OCI-LY7 (cell line): ENCODE measurements at places on chromosomes 4 and X. TPM values are rescaled to one million over a fixed set of nuclear protein-coding genes. Genes with fewer than 3 reads are reported as not detected.
A peak's percentile ranks its signal among the peaks of the same experiment; 100 is the strongest.

GRCh38 chr4:73166212-73166611, 92.4 kb downstream of the ANKRD17 start:
- DNase-seq, result no peak

DNA sequence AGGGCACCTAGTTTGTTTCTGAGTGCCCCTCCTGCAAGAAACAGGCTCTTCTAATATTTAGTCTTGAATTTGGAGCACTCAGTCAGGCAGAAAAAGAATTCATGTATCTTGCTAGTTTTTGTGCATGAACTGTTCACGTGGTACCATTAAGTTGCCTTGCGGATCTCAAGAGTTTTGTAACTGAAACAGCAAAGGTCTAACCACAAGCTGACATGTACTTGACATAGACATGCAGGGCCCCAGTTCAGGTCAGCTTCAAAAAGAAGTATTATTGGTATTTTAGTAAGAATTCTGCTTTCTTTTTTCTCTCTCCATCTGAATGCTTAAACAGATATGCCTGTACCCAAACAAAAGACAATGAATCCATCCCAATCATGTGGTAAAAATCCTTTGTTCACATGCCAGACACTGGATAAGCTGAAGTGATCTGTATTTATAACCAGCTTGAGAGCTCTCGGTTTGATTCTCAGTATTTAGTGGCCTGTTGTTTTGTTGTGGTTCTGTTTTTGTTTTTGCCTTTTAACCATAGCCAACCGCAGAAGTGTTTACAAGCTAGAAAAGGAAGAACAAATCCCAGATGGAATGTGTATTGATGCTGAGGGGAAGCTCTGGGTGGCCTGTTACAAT, 13.0 kb downstream of the RGN start:
- no peak for DNase-seq

DNA sequence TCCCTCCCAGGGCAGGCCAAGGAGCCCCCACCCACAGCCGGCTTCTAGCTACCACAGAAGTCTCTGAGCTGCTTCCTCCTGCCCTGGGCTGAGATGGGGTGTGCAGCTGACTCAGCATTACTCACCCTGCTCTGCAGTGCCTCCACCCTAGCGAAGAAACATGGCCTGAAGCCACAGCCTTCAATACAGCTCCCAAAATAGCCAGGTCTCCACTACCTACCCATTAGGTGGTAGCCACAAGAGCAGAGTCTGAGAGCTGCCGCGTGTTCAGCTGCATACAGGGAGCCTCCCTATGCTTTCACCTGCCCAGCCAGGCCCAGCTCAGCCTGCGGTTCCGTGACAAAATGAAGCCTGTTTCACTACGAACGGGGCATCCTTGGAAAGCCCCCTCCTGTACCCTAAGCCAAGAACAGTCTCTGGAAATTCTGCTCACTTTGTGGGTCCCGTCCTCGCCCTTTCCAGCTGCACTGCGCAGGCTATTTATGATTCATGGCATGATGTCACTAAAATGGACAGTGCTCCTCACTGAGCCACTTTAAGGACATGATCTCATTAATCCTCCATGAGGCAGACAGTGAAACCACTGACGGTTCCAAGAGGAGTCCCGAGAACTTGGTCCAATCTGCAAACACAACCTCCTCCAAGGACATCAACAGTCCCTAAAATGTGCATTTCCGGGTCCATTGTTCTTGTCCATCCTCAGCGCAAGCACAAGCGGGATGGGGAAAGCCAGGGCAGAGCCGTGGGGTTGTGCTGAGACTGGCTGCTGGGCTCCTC, 20.2 kb downstream of the WDR1 start:
- DNase-seq, result no peak

GRCh38 chr4:36286481-36286871, 5.1 kb downstream of the DTHD1 start:
- DNase-seq, result no peak

DNA sequence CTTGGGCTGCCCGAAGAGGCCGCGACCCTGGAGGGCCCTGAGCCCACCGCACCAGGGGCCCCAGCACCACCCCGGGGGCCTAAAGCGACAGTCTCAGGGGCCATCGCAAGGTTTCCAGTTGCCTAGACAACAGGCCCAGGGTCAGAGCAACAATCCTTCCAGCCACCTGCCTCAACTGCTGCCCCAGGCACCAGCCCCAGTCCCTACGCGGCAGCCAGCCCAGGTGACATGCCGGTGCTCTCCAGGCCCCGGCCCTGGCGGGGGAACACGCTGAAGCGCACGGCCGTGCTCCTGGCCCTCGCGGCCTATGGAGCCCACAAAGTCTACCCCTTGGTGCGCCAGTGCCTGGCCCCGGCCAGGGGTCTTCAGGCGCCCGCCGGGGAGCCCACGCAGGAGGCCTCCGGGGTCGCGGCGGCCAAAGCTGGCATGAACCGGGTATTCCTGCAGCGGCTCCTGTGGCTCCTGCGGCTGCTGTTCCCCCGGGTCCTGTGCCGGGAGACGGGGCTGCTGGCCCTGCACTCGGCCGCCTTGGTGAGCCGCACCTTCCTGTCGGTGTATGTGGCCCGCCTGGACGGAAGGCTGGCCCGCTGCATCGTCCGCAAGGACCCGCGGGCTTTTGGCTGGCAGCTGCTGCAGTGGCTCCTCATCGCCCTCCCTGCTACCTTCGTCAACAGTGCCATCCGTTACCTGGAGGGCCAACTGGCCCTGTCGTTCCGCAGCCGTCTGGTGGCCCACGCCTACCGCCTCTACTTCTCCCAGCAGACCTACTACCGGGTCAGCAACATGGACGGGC, 579 bp downstream of the ABCD1 start:
- DNase-seq, result peak; percentile 36

GRCh38 chrX:109914114-109914849, 88.6 kb upstream of the TMEM164 start:
- no peak for DNase-seq

DNA sequence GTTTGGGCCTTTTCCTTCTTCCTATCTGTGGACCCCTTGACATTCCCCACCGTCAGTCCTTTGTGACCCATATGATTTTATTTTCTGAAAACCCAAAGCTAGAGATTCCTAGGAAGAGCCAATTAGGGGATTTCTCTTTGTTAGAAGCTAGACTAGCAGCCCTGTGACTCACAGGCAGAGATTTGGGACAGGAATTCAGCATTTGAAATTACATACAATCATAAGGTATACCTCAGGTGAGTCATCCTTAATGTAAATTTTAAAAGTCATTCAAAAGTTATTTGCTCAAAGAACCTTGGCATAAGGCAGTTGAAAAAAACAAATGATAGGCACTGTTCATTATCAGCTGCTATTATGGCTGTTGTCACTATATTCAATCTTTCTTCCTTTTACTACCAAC, 40.6 kb downstream of the USP26 start:
- DNase-seq, result no peak

GRCh38 chr4:11720292-11720691, 291.6 kb upstream of the HS3ST1 start:
- no peak for DNase-seq

SLC4A4 gene
- total RNA-seq, result not detected in 2 replicates

HS6ST2 gene
- not detected in 2 replicates for total RNA-seq

ADH1C gene
- total RNA-seq, result not detected in 2 replicates

LAGE3 gene
- total RNA-seq, result 31.3 and 40.6 TPM in 2 replicates

TMEM31 gene
- 0.53 and 0.65 TPM in 2 replicates for total RNA-seq

XAGE1A gene
- total RNA-seq, result not detected in 2 replicates
